ENCODE measurements at places on chromosomes 7 and 10.
A peak's percentile ranks its signal among the peaks of the same experiment; 100 is the strongest.

GRCh38 chr7:21368317-21368716, 59.6 kb upstream of the SP4 start:
- no peak for DNase-seq

DNA sequence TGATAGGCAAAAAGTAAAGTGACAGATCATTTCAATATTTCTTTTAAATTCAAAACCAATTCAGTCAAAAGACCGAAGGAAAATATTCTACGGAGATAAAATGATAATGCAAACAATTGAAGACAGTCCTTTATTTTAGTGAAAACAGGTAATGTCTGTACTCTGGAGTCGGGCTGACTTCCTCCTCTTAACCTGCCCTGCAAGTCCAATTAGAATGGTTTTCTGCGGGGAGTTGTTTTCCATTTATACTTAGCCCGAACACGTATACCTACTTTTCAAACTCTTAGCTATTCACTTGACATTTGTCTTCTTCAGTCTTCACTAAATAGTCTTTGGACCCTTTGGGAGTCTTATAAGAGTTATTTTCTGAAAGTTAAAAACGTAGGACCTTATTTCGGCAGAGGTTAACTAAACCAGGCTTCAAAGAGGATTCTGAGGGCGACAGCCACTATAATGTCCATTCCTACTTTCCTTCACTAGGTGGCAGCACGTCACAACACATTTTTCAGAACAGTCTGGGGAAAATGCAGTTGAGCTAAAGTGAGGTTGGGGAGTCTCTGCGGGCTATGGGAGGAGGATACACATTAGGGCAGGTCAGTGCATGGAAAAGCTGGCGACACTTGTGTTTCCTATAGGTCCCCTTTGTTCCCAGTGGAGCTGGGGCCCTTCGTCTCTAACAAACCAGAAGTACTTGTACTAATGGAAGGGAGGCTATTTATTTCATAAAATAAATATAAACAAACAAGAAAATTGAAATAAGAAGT, 472.0 kb downstream of the KCNMA1 start:
- DNase-seq: peak; percentile 76

DNA sequence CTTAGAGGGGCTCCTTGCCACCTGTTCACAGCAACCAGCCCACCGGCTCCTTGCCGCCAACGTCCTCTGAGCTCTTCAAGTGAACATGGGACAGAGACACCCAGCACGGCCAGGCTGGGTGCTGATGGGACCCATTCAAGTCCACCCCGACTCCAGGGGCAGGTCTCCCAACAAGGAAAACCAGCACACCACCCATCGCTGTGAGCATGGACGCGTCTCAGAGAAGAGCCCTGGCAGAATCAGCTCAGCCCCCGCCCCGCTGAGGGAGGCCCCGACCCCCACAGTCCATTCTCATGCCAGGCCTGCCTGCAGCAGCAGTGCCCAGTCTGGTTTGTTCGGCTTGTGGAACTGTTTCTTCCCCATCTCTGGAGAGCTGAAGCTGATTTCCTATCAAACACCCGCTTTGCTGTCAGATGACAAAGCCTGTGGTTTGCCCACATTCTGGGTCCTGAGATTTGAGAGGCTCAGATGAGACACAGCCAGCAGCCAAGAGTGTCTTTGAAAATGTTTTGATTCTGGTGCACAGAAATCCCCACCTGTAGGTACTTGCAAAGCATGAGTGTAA, 216.6 kb downstream of the ZMYND11 start:
- DNase-seq: peak; percentile 21

GRCh38 chr10:90218846-90219245, 517.5 kb downstream of the KIF20B start:
- DNase-seq: no peak

DNA sequence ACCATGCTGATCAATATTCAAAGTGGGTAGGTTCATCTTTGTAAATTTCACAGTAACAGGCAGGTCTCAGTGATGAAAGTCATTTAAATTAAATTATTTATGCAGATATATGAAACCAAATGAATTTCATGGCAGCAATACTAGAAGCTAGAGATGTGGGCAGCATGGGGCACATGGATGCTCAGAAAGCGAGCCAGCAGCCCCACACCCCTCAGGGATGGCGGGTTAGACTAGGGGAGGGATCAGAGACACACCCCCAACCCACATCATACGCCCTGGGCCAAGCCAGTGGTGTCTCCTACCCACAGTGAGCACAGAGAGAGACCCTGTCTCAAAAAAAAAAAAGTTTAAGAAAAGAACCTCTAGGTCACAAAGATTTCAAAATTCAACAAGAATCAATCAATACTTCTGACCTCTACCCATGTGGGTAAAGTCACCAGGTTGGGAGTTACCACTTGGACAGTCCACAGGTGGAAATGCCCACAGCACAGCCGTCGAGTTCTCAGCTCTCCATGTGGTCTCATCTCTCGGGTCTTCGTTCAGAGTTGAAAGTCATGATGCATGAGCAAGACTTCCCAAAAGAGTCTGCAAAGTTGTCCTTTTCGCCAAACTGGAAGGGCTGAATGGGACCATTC, 79.3 kb upstream of the PPP2R2D start:
- DNase-seq: no peak

Data from OCI-M1 (cell line).